ENCODE measurements at places on chromosomes 5 and 9.
A peak's percentile ranks its signal among the peaks of the same experiment; 100 is the strongest.

DNA sequence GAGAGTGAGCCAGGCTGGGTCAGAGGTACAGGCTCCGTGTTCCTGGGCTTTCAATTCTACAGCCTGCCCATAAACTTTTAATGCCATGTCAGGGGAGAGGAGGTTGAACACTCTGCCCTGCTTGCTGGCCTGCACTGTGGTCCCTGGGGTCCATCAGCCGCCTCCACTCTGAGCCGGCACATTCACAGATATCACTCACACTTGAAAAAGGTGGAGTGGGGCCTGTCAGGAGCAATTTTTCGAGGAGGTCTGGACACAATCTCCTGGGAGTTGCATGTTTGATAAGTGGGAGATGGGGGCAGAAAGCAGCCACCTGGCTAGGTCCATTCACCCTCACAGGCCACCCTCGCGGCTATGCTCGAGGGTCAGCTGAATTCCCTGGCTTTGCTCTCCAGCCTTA lies 22.9 kb downstream of the S1PR3 start:
- DNase-seq, result no peak

- no peak for DNase-seq
These were observed 236.8 kb downstream of the SLIT3 start for GRCh38 chr5:169064093-169064492.

DNA sequence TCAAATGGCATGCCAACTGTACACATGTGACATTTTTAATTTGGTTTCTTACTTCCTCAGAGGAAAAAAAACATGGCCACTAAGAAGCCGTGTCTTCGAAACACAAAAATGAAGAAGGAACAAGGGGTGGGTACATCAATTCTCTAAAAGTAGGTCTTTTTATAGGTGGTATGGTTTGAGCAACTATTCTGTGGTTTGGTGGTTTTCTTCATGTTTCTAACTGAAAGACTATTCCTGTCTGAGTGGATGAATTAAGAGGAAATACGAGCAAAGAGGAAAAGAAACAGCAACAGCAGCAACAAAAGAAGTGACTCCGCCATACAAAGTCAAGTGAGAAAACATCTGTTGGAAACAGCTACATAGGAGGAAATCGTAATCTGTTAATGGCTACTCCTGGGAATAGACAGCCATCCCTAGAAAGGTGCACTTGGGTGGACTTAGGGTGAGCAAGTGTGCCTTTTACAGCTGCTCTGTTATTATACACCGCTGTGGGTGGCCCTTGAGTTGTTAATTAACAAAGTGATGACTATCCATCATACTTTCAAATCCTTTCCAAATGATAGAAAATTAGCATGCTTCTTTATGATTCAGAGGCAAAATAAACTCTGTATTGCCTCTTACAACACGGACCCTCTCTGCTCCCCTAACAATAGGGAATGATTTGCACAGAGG lies 575.8 kb downstream of the TLE1 start:
- DNase-seq, result peak; percentile 81

DNA sequence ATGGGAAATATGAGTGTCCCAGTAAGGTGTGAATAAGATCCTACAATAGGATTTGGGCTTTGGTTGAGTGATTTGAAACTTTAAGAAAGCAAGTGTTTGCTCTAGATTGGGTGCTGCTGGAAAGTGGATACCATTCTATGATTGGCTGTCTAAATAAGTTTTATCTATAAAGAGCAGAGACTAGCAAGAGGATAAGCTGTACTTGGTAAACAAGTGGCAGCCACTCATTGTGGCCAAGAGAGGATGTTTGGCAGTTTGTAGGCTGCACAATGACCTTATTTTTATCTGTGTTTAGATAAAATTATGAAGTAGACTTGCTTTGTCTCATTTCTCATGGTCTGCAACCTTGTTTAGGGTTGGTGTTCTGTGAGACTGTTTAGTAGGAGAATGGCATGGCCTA lies 341.6 kb upstream of the PIK3R1 start:
- no peak for DNase-seq

- no peak for DNase-seq
These were observed 1941.4 kb upstream of the NUDT12 start for GRCh38 chr5:105503950-105504349.

DNA sequence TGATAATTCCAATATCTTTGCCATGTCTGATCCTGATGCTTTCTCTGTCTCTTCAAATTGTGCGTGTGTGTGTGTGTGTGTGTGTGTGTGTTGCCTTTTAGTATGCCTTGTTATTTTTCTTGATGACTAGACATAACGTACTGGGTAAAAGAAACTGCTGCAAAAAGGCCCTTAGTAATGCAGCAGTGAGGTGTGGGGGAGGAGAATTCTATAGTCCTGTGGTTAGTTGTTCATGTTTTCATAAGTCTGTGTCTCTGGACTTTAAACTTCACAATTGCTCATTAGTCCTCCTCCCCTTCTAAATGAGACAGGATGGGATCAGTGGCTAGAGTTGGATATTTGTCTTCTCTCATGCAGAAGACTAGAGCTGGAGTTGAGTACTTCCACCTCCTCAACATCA lies 346.2 kb upstream of the IRX1 start:
- DNase-seq, result no peak

GRCh38 chr9:90844326-90844725 lies 42.7 kb downstream of the SYK start:
- DNase-seq, result no peak

All from bone marrow (tissue), 2 donors.